ENCODE measurements at places on chromosomes 11 and 22.

DNA sequence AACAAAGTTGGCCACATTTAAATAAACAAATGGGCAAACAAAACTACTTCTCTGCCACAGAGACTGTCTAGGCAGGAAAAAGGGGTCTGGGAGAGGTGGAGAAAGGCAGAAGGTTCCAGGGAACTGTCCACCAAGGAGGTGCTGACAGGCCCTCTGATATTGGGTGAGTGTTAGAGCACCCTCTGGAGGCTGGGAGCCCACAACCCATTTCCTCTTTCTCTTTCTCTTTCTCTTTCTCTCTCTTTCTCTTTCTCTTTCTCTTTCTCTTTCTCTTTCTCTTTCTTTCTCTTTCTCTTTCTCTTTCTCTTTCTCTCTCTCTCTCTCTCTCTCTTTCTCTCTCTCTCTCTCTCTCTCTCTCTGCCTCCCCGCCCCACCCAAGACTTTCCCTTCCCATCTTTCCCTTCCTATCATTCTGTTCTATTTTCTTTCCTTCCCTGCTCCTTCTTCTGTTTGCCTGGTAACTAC lies 912.8 kb downstream of the DLG2 start:
- peak; percentile 58 for DNase-seq

DNA sequence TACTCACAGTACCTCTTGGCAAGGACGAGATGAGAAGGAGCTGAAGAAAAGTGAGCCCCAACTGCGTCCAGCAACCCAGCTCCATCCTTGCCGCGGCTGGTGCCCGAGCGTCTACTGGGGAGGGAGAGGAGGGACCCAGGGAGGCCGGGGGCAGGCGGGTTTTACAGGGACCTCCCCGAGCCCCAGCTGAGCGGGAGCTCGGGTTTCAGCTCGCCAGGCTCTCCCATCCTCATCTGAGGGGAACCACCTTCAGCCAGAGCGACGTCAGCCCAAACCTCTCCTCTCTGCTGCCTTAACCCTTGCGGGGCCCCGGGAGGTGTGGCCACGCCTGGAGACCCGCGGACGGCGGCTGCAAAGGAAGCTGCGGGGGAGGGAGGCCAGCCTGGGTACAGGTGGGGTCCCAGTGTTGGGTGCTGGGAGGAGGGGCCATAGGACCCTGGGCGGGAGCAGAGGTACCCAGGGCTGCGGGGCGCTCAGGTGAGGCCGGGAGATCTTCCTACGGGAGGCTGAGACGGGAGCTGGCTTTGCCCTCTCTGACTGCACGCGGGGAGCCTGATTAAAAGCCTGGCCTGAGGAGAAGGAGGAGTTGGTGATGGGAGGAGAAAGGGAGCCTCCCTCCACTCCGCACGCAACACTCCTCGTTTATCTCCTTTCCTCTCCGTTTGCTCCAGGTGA lies at the start of gene PAMR1:
Gene PAMR1, minus strand, starts transcription at position 116 of the 675 bp plus-strand sequence. Its CDS starts 31 bp downstream, at position 85.
- DNase-seq: peak; percentile 42

DNA sequence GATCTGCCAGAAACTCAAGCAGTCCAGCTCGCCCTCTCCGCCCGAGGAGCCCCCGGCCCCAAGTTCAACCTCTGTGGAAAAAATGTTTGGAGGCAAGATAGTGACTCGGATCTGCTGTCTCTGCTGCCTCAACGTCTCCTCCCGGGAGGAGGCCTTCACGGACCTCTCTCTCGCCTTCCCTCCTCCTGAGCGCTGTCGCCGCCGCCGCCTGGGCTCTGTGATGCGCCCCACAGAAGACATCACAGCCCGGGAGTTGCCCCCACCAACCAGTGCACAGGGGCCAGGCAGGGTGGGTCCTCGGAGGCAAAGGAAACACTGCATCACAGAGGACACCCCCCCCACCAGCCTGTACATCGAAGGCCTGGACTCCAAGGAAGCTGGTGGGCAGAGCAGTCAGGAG lies 20.8 kb downstream of the USP35 start:
- DNase-seq: no peak

DNA sequence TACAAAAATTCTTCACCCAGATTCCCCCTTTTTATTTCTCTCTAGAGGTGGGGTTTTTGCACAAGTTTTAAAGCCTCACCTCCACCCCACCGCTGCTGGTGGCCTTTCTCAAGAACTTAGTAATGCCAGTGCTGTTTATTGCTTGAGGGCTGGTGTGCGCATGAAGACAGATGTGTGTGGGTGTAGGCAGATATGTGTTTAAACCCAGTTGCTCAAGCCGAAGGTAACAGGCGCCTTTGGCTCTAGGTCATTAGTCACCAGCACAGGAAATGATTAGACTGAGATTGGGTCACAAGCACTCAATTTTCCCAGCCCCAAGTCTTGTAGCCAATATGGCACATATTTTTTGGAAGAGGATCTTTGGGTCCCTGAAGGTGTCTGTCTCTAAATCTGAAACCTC lies 2.7 kb upstream of the CLMP start:
- no peak for DNase-seq

- no peak for DNase-seq
Measured at GRCh38 chr11:70092959-70093715, 15.0 kb downstream of the ANO1 start.

DNA sequence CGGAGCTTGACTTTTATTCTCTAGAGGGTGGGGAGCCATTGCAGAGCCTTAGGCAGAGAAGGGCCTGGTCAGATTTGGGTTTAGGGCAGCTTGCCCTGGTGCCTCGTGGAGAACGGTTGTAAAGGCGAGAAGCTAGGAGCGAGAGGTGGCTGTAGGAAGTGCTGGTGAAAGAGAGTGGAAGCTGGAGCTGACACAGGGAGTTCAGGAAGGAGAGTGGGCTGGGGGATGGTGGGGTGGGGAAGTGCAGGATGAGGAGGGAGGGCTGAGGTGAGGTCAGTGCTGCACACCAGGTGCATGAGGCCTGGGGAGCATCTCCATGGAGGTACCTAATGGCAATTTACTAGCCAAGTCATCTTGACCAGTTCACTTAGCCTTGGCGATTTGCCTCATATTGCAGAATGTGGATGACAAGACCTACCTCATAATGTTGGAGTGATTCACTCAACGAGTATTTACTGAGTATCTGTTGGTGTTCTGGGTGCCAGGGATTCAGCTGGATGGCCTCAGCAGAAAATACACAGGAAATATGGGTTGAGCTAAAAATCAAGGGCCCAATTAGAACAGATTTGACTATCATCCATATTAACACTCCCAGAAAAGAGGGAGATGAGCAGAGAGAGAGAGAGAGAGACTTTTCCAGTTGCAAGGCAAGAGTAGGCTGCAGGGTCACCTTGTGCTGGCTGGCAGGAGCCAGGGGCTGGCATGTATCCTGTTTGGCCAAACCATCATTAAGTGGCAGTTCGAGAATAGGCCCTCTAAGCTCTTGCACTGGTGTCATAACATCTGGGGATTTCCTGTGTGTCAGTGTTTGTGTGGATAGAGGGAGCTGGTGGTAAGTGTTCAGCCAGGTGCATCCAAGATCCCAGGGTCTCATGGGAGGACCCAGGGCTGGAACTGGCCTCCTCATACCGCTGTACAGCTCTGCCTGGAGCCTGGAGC lies 44.4 kb upstream of the CLDN5 start:
- DNase-seq: no peak

GRCh38 chr11:8757533-8757932 lies 74.9 kb downstream of the RPL27A start:
- no peak for DNase-seq

- no peak for DNase-seq
Measured at GRCh38 chr11:29009426-29009825, 901.2 kb downstream of the METTL15 start.

GRCh38 chr22:45627489-45628233 lies 44.0 kb upstream of the ATXN10 start:
- DNase-seq: no peak

- DNase-seq: no peak
Measured at GRCh38 chr22:49158741-49159564, 668.7 kb downstream of the BRD1 start.

- DNase-seq: no peak
Measured at GRCh38 chr22:31818481-31819392, 64.9 kb downstream of the DEPDC5 start.

- DNase-seq: peak; percentile 33
Measured at GRCh38 chr22:21917181-21917958, 35.3 kb downstream of the PPM1F start.

GRCh38 chr22:49734390-49734789 lies 93.3 kb downstream of the BRD1 start:
- DNase-seq: peak; percentile 26

DNA sequence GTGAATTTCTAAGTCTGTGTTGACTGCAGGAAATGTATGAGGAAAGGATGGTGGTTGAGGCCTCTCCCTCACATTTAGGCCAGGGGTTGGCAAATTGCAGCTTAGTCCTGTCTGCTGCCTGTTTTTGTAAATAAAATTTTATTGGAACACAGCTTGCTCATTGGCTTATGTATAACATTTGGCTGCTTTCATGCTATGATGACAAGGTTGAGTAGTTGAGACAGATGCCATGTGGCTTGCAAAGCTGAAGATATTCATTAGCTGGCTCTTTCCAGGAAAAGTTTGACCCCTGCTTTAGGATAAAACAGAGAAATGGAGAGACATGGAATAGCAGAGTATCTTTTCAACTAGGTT lies 46.2 kb downstream of the BCR start:
- DNase-seq: no peak

- DNase-seq: no peak
Measured at GRCh38 chr22:44738347-44738715, 14.0 kb upstream of the ARHGAP8 start.

DNA sequence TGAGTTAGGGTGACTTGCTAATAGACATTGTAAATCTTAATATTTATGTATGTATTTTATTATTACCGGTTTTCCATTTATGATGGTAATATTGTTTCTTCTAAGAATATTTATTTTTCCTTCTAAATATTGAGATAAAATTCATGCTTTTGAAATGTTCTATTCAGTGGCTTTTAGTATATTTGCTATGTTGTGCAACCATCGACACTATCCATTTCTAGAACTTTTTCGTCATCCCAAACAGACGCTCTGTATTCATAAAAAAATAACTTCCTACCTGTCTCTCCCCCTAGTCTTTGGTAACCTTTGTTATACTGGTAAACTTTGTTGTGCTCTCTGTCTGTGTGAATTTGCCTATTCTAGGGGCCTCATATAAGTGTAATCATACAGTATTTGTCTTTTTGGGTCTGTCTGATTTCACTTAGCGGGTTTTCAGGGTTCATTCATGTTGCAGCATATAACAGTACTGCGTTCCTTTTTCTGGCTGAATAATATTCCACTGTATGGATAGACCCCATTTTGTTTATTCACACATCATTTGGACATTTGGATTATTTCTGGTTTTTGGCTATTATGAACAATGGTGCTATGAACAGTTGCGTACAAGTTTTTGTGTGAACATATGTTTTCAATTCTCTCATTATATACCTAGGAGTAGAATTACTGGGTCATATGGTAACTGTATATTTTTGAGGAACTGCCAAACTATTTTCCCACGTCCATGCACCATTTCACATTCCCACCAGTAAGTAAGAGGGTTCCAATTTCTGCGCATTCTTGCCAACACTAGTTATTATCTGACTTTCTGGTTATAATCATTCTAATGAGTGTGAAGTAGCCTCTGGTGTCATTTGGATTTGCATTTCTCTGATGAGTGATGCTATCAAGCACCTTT lies 15.9 kb downstream of the NEAT1 start:
- DNase-seq: no peak

GRCh38 chr11:86035164-86035563 lies 33.7 kb downstream of the PICALM start:
- no peak for DNase-seq

- no peak for DNase-seq
Measured at GRCh38 chr11:35237351-35237750, 98.4 kb downstream of the CD44 start.

DNA sequence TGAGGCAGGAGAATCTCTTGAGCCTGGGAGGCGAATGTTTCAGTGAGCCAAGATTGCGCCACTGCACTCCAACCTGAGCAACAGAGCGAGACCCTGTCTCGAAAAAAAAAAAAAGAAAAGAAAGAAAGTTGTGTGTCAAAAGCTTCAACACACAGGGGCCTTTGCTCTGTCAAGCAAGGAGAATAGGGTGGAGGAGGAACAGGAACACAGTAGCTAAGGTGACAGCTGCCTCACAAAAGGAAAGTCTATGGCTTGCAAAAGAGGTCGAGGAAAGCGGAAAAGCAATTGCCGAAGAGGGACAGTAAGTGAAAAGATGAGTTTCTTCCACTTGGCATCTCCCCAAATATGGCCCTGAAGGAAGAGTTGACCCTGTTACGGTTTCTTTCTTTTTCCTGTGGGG lies 26.5 kb upstream of the TMA7B start:
- DNase-seq: no peak

GRCh38 chr11:126355324-126355925 lies at the start of gene ST3GAL4:
TSS of gene ST3GAL4 (plus strand) at chr11:126355686. CDS start at chr11:126406156, 50,470 bp downstream.
- peak; percentile 96 for DNase-seq

DNA sequence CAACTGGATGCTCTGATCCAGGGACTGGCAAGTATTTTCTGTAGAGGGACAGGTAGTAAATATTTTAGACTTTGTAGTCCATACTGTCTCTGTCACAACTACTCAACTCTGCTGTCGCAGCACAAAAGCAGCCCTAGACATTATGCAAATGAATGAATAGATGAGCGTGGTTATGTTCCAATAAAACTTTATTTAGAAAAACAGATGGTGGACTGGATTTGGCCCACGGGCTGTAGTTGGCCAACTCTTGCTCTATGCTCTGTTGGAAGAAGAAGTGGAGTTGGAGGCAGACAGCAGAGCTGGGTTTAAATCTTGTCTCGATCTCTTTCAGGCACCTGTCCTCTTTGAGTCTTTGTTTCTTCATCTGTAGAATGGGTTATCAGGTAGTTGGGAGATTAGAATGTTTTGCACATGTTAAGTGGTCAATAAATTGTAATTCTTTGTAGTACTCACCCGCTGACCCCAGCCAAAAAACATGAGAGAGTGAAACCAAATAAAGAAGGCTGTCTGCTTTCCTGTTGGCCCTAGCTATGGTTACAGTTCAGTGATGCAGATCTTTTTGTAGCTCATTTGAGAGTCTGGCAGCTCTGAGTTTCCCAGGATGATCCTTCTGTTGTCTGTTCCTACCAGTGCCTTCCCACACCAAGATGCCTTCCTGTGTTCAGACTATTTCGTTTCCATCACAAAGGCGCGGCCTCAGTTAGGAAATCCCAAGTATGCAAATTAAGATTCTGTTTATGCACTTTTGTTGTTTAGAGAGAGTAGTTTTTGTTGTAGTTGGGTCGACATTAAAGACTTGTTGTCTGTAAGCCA lies 198.1 kb upstream of the SEZ6L start:
- DNase-seq: no peak

DNA sequence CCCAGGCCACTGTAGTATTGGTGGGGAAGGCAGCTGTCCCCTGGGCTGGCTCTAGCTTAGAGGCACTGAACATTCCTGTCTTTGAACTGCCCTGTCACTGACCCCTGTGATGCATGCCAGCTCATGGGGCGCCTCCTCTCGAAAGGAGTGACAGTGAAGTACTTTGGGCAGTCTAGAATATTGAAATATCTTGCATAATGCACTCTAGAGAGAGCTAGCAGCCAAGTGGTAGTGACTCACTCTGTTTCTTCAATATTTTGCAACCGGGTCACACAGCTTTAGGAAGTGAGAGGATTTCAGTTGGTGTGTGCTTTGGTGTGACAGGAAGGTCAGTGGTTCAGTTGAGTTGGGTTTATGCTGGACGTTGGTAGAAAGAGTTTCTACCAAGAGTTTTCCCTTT lies 35.5 kb upstream of the ST14 start:
- DNase-seq: no peak
